Heart left ventricle (tissue), 16 donors: ENCODE measurements at places on chromosomes 3 and 15. TPM values are rescaled to one million over a fixed set of nuclear protein-coding genes. Genes with fewer than 3 reads are reported as not detected.

Gene ERC2
- 0.81 TPM for total RNA-seq

Gene APEH
- 113 TPM for total RNA-seq

Gene ACAD11
- total RNA-seq: 38.8 TPM

Gene RFTN1
- 26.4 TPM for total RNA-seq

Gene SOX14
- total RNA-seq: not detected

Gene SLC2A2
- not detected for total RNA-seq

Gene PGBD4
- total RNA-seq: 1.1 TPM

Gene MGA
- 27.9 TPM for total RNA-seq

Gene IMPG2
- 0.16 TPM for total RNA-seq

Gene CFAP92
- total RNA-seq: not detected

Gene MLF1
- total RNA-seq: 124 TPM

Gene IGDCC3
- 0.09 TPM for total RNA-seq

Gene PROS1
- 47.7 TPM for total RNA-seq

Gene BFSP2
- not detected for total RNA-seq

Gene FAM81A
- total RNA-seq: 3.5 TPM

Gene CHL1
- total RNA-seq: 14.1 TPM

Gene AMOTL2
- 48.2 TPM for total RNA-seq

Gene PCSK6
- 41.7 TPM for total RNA-seq

Gene SPINK8
- total RNA-seq: not detected

Gene GP9
- total RNA-seq: not detected

Gene SLC51A
- not detected for total RNA-seq

Gene CATSPER2
- 0.91 TPM for total RNA-seq

Gene CPNE9
- not detected for total RNA-seq

Gene C3orf52
- total RNA-seq: 5.6 TPM

Gene RARB
- 17.3 TPM for total RNA-seq

Gene PP2D1
- not detected for total RNA-seq

Gene RBMS3
- 31.3 TPM for total RNA-seq

Gene IQCB1
- total RNA-seq: 5.4 TPM

Gene SLCO3A1
- total RNA-seq: 50.2 TPM

Gene GOLGA8S
- total RNA-seq: 0.39 TPM

Gene USP50
- 2.2 TPM for total RNA-seq

Gene MRAS
- 354 TPM for total RNA-seq

Gene TTLL13
- total RNA-seq: not detected

Gene ADAMTS17
- 2.4 TPM for total RNA-seq

Gene NEIL1
- 3.8 TPM for total RNA-seq

Gene ARRDC4
- total RNA-seq: 18.2 TPM
